AML-193 (cell line): ENCODE measurements at places on chromosomes 16 and 17.
A peak's percentile ranks its signal among the peaks of the same experiment; 100 is the strongest.

GRCh38 chr17:48550502-48551213 lies 5.7 kb upstream of the HOXB2 start:
- no peak for DNase-seq

GRCh38 chr17:78263063-78263735 lies 31.8 kb downstream of the TMEM235 start:
- no peak for DNase-seq

DNA sequence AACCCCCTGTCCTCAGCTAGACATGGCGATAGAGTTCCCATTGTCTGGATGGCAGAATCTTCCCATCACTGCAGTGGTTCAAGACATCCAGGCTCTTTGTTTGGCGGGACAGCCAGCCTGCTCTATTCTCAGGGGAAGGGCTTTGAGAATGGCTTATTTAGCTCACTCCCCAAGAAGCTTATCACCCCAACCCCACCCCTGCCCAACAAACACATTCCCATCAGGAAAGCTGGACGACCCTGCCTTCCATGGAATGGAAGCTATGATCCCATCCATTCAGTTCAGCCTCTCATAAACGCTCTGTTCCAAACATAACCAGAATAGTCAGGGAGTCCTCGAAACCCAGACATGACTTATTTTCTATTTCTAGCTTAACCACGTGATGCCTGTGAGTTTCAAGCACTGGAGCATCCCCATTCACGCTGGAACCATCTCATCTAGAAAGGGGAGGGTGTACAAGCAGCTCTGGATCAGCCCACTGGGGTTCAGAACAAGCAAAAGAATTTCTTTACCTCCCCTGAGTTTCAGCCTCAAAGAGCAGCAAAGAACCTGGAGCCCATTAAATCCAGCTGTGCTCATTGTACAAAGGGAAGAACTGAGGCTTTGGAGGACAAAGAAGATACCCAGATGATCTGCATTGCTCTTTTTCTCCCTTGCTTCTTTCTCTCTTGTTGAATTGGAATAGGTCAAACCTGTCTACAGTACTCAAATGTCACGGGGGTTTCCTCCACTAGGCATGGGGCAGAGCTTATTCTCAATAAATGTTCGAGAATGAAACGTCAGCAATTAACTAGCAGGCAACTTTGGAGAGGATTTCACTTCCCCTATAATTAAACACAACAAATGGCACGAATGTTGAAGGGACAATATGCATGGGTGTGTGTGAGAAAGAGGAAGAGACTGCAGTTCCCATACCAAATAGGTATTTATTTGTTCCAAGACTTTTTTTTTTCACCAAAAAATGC lies 93.1 kb downstream of the XYLT1 start:
- DNase-seq: peak; percentile 58

DNA sequence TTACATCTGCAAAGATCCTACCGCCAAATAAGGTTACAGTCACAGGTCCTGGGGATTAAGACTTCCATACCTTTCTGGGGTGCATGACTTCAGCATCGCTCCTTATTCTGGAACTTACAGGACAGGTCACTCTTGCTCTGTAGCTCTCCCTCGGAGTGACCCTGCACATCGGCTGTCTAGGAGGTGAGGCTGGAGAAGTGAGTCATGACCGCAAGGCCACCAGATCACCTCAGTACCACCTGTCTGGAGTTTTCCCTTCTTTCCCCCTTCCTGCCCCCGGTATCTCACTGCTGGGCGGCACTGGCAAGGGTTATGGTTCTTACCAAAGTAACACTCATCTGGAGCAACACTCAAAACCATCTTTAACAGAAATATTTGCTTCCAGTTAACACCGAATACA lies 374.8 kb downstream of the SLC39A11 start:
- no peak for DNase-seq

DNA sequence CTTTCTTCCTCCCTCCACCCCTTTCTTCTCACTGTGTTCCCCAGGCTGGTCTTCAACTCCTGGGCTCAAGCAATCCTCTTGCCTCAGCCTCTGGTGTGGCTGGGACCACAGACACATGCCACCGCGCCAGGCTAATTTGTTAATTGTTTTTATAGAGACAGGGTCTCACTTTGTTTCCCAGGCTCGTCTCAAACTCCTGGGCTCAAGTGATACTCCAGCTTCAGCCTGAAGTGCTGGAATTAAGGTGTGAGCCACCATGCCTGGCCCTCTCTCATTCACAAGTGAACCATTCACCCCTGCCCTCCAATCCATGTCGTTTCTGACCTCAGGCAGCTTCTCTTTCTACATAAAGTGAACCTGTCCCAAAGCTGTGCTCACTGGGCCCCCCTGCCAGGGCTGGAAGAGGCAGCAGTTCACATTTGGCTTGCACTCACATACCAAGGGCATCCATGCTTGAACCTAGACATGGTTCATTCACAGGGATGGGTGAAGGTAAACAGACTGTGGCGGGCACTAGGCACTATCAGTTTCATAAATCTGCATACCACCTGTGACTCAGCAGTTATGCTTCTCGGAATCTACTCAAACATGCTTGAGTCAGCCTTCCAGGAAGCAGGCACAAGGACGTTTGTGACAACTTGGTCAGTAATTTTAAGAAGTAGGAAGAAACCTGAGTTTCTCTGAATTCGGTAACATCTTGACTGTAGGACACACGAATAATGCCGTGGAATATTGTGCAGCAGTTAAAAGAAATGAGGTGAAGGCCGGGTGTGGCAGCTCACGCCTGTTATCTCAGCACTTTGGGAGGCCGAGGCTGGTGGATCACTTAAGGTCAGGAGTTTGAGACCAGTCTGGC lies 6.0 kb upstream of the RNF213 start:
- DNase-seq: peak; percentile 79

DNA sequence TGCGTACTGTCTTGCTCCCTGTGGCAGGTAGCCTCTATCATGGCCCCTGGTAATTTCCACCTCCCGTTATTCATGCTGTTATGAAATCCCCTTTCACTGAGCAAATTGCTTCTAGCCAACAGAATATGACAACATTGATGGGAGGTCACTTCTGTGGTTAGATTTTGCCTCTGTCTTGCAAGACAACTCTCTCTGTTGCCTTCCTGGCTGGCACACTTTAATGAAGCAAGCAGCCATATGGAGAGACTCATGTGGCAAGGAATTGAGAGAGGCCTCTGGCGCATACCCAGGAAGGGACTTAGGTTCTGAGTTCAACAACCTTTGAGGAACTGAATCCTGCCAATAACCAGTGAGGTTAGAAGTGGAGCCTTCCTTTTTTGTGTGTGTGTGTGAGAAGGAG lies 51.8 kb upstream of the GPRC5B start:
- no peak for DNase-seq

GRCh38 chr16:87735270-87736007 lies 30.3 kb downstream of the KLHDC4 start:
- DNase-seq: no peak

GRCh38 chr16:86080131-86080875 lies 181.3 kb downstream of the IRF8 start:
- DNase-seq: no peak

DNA sequence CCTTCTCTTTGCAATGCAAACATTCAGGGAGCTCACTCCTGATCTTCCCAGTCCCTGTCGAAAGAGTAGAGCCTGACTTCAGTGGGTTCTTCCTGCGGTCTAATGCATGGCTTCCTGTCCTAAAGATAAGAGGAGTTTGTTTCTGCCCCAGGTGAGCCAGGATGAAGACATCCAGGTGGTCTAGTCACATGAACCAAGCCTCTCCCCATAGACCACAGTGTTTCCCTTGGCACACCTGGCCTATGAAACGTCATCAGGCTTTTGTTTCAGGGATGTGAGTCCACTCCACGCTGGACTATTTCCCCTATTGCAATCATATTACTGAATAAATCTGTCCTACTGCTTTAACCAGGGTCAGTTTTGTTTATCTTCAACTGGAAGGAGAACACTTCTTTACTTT lies 21.1 kb downstream of the CES1 start:
- DNase-seq: no peak

DNA sequence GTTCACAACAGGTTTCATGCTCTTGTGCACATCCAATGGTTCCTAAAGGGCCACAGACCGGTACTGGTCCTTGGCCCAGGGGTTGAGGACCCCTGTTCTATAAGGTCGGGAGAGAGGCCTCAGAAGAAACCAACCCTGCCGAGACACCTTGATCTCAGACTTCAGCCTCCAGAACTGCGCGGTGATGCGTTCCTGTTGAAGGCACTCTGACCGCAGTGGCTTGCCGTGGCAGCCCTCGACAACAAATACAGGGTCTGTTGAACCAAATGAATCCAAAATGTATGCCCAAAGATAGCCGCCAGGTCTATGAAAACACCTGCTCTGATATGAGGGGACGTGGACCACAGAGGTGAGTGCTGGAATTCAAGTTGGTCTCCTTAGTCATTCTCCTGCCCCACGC lies 389.8 kb downstream of the SEC14L1 start:
- no peak for DNase-seq

DNA sequence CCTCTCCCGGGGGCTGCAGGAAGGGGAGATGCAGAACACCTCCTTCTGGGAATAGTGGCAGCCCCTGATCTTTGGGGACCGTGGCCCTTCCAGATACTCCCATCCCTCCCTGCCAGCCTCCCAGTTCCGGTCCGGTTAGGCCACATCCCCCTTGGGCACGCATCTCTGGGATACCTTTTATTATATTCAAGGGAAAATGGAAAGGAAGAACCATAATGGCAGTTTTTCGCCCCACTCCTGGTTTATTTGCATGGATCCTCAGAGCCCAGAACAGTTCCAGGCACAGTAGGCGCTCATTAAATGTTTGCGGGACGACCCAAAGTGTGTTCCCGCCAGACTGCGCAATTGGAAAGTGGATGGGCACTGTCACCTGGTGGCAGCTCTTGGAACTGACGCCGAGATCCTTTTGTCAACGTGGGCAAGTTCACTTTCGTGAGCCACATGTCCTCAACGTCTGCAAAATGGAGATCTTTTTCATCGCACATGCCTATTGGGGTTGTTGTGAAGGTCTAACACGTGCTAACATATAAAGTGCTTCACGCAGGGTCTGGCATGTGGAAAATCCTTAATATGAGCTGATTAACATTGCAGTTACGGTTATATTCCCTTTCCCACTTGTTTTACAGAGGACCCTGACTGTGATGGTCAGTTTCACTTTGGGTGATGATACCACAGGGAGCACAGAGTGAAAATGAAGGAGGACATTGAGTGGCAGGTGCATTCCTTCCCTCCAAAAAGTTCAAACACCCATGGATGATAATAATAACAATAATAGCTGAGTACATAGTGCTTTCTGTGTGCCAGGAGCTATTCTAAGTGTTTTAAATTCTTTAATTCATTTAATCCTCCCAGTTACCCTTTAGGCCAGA lies 1.7 kb upstream of the GPRC5B start:
- DNase-seq: peak; percentile 43

DNA sequence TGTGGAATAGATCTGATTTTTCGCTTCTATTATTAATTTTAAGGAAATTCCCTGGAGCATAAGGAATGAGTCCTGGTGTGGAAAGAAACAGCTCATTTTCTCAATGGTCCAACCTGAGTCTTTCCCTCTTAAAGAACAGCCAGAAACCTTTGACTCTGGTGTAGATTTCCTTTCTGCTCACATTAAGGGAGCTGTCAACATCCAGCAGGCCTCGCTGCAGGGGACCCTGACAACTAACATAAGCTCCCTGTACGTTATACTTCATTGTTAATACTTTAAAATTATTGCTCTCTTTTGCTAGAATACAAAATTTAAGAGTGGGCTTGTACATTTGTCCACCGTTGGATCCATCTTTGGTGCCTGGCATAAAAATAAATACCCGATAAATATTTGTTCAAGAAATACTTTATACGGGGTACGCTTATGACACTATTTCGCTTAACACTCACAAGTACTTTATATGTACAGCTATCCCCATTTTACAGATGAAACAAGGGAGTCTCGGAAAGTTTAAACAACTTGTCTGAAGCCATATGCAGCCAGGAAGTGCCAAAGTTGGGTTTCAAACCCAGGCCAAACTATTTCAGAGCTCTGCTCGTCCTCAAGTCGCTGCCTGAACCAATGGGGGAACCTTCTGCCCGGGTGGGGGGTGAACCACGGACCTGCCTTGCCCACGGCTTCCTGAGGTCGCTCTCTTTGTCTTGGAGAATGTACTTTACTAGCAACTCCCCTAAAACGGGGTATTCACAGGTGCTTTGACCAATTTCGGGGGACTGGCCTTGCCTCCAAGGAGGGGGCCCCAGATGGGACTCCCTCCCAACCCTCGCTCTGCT lies 611 bp downstream of the SMARCE1 start:
- DNase-seq: peak; percentile 42

DNA sequence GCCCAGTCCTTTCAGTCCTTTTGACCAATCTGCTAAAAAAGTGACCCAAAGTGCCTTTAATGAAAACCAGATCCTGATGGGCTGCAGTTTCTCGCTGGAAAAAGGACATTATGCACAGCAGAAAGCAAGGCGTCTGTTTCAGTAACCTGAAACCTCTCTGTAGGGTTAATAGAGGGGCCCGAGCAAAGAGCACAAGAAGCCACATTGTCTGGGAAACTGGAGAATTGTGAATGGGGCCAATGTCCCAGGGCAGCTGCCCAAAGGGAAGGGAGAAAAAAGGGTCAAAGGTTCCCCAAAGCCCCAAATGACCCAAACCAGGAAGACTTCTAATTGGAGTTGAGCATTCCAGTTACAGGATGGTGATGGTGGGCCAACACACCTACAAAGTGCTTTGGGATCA lies 3.0 kb downstream of the OTOA start:
- DNase-seq: no peak

GRCh38 chr16:2029350-2029749 lies 2.6 kb downstream of the NHERF2 start:
- DNase-seq: no peak

DNA sequence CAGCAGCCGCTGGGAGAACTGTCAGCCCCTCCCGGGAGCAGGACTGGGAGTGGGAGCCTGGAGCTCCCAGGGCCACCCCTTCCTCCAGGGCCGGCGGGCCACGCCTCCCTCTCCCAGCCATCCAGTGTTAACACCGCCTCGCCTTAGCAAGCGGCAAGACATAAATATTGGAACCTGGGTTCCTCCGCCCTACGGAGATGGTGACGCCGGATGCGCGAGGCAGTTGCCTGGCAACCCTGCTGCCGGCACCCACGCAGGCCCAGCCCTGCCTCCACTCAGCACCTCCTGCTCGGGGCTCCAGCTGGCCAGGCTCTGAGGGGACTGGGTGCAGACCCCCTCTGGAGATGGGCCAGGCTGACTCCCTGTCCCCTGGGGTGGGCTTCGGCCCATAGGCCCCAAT lies 27.4 kb upstream of the CACNA1H start:
- DNase-seq: no peak

GRCh38 chr17:68161644-68162428 lies 86.0 kb upstream of the AMZ2 start:
- no peak for DNase-seq
